ENCODE measurements at places on chromosomes 4 and X. TPM values are rescaled to one million over a fixed set of nuclear protein-coding genes. Genes with fewer than 3 reads are reported as not detected.

The LANCL3 gene
- 0.03 TPM for total RNA-seq

- no peak for DNase-seq
These were observed 84.7 kb upstream of the GPR101 start for GRCh38 chrX:137118536-137118935.

- no peak for DNase-seq
These were observed 182.3 kb downstream of the RPA4 start for GRCh38 chrX:97065973-97066372.

The CENPU gene
- 111 TPM for total RNA-seq

The TBC1D14 gene
- 16.7 TPM for total RNA-seq

DNA sequence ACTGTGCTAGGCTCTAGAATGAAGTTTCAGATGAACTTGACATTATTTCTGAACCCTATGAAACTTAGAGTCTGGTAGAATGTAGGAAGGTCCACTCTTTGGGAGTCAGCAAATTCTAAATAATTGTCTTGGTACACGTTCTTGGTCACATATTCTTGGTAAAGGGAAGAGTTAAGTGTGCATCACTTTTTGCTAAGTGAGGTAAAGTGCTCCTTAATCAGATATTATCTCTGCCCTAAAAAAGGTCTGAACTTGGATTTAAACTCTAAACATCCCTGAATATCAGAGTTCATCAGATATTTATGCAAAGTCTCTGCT is 7.2 kb downstream of the OCIAD2 start:
- no peak for DNase-seq

The DUX4 gene
- not detected for total RNA-seq

The SPARCL1 gene
- not detected for total RNA-seq

The RNF175 gene
- not detected for total RNA-seq

DNA sequence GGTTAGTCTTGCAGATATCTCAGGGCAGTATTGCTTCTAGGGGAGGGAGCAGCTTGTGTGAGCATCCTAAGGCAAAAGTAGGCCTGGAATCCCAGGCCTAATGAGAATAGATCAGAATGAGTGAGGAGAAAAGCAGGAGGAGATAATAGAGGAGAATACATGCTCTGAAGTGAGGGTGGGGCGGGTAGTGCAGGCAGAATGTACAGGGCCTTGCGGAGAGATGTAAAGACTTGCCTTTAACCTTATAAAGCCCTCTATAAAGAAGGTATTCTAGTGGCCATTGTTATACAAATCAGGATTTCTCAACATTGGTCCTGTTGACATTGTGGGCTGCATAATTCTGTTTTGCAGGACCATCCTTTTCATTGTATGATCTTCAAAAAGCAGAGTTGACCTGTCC is 855.3 kb downstream of the PCDH7 start:
- DNase-seq, result no peak

GRCh38 chrX:101274198-101274597 is 16.9 kb downstream of the TAF7L start:
- no peak for DNase-seq

The TMEM31 gene
- not detected for total RNA-seq

DNA sequence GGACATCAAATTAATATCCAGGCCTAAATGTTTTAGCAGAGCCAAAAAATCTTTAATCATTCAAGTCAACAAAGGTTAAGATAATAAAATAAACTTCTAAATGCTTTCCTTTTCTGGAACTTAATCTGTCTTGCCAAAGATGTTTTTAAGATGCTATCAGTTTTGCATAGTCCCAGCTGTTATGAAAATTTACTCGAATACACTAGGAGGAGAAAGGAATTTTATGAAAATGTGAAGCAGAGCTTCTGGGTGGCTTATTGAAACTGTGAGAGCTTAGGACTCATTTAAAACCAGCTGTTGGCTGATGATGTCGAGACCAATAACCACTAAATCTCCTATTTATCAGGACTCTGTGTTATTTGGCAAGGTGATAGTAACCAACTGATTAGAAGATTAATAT is 202.2 kb upstream of the ETNPPL start:
- no peak for DNase-seq

DNA sequence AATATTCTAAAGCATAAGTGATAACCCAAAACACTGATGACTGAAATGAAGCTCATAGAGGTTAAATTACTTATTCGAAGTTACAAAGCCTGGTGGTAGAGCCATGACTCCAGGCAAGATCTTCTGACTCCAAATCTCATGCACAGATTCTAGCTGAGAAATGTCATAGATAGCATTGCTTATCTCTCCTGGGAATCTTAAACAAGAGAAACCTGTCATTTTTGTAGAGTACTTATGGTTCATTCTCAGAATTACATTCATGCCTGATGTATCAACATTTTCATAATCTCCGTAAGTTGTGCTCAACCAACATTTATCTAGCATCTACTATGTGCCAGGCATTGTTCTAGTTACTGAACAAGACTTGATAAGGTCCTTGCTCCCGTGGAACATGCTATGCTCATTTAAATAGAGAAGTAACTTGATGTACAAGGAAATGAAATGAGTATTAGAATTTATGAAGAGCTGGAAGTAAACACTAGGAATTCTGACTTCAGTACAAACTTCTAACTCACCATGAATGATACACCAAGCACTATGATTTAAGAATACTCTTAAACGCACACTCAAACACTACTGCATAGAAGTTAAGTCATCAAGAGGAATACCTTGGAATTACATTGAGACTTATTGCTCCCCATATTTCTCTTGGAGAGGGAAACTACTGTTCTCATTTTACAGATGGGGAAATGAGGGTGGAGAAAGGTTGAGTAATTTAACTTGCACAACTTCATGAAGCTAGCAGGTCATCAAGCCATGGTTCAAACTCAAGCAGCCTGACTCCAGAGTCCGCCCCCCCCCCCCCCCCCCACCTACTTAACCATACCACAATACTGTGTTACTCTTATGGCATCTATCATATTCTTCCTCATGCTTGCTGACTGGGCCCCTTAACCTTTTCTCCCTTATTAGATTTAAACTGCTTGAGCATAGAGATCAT is 45.4 kb downstream of the MBNL3 start:
- no peak for DNase-seq

The FRG2 gene
- not detected for total RNA-seq

The C1QTNF7 gene
- total RNA-seq, result not detected

- no peak for DNase-seq
These were observed 144.5 kb upstream of the DIAPH2 start for GRCh38 chrX:96540111-96540631.

- DNase-seq, result no peak
These were observed 170.0 kb upstream of the FRMPD4 start for GRCh38 chrX:11967986-11968869.

The FAM9B gene
- not detected for total RNA-seq

DNA sequence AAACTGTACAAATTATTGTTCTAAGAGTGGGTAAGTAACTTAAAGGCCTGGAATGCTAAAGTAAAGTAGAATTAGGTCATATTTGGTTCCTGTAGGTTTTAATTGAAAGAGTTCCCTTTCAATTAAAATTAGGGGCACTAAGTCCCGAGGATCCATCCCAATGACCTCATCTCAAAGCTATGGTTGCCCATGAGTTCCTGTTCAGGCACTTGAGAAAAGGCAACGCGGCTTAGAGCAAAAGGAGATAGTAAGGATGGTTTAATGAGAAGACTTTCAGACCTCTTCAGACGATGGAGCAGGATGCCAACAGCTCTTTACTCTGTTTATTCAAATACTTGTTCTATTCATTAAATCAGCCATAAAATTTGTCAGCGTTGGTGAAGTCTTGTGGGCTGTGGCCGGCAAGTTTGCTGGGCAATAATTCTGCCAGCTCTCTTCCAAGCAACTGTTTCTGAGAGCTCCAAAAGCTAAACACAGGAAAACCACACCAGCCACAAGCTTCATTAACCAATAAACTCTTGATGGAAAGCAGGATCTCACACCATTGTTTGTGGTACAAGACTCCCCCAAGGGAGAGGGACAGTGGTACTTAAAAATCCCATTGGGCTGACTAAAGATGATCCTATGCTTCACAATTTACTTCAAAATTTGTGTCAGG is 167.4 kb downstream of the COL4A6 start:
- peak; percentile 42 for DNase-seq

DNA sequence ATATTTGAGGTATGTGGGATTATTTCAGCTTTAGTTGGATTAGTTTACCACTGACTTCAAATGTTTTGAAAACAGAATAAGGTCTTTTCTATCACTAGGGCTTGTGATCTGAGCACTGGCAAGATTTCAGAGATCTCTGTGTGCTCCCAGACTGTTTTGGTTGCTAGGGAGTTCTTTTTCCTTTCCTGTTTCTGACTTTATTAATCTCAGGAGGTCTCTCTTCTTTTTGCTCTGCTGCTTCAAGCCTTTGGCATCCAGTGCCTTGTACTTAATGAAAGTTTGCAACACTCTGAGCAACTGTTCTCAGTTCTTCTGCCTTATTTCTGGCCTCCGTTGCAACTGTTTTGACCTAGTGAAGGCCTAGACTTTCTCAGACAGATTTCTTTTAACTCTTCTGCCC is 32.1 kb upstream of the PAQR3 start:
- no peak for DNase-seq

The OPN1LW gene
- total RNA-seq, result not detected

GRCh38 chrX:15864023-15864422 is 9.4 kb upstream of the AP1S2 start:
- no peak for DNase-seq

DNA sequence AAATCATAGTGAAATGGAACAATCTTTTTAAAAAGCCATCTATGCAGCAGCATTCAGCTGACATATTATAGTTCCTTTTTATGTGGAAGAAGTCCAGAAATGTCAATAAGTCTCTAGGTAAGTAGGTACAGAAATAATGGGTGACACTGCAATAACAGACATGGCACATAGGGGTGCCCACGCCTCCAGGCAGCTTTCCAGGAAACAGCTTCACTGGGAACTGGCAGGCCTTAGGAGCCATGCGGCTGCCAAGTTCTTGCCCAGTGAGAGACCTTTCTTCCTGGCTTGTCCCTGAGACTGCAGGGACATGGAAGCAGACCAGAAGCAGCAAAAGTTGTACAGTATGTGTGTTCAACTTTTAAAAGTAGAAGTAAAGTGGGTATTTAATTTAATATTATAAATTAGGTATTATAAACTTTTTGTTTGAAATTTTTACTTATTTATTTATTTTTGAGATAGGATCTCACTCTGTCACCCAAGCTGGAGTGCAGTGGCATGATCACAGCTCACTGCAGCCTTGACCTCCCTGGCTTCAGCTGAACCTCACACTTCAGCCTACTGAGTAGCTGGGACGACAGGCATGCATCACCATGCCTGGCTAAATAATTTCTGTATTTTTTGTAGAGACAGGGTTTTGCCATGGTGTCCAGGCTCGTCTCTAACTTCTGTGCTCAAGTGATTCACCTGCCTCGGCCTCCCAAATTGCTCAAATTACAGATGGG is 12.1 kb upstream of the ETNPPL start:
- no peak for DNase-seq

GRCh38 chr4:17134100-17134499 is 235.7 kb upstream of the LDB2 start:
- DNase-seq, result no peak

DNA sequence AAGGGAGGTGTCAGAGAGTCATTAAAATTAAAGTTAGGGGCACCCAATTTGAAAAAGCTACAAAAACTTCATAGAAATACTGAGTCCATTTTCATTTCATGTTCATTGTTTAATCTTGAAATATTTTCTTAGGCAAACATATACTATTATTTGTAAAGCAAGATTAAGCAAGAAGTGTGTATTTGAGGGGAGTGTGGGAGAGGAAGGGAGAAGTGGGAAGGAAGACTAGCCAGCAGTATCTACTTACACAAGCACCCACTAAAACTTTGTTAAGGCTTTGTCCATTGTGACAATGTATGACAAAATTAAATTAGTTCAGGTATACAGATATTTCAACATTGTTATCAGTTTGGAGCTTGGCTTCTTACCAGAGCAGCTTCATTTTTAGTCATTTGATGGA is 222.9 kb downstream of the ARHGAP24 start:
- no peak for DNase-seq

GRCh38 chr4:12747154-12747553 is 737.0 kb downstream of the RAB28 start:
- no peak for DNase-seq

- no peak for DNase-seq
These were observed 41.0 kb downstream of the RAI2 start for GRCh38 chrX:17820100-17820499.

DNA sequence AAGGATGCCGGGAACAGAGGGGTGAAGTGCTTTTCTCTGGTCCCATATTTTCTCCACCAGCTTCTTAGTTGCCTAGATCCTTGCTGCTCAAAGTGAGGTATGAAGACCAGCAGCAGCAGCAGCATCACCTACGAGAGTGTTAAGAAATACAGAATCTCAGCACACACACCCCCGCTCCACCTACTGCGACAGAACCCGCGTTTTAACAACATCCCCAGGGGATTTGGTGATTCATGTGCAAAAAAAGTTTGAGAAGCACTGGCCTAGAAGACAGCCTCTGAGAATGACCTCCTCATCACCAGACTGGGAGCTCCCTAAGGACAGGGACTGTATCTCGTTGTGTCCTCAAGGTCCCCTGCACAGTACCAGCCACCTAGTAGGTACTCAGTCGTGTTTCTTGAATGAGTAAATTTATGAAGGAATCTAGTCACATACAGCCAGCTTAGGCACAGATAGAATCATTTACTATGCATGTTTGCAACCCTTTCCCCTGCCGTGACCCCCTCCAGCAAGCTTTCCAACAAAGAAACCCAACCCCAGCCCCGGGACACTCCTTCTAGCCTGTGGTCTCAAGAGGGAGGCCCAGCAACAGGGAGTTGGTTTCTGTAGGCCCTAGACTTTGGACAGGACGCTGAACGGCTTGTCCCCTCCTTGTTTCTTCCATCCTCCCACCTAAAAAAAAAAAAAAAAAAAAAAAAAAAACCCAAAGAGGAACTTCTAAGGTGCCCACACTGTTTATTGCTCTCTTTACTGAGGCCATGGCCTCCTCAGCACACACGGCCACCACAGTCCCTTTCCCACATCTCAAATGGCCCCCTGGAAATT is 21.5 kb downstream of the RTL5 start:
- DNase-seq, result no peak

DNA sequence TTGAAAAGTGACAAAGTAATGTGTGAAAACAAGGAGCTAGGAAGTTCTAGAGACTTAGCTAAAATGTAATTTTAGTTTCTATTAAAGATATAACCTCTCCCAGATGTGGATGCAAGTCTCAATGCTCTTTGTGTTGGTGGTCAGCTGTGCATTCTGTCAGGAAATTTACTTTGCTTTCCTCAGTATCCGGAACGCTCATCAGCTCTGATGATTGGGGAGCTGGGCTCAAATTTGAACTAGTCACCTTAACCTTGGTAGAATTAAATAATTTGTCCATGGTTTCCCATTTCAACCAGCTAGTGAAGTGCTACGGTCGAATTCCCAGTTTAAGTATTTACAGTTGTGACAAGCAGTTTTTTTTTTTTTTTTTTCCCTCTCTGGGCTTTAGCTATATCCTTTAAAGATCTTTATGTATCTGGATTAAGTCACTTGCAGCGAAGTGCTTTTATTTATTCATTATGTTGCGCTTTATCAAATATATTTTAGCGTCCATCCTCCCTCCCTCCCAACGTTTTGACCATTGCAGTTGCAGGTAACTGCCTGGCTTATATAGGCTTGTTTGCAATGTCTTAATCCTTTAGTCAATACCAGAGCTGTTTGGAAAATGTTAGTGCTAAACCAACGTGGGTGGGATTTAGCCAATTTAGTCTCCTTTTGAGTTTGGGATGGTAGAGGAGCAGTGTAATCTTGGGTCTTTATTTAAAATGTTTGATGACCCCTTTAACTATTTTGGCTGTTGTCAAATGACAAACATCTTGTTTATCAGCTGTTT is 2.1 kb downstream of the OGT start:
- no peak for DNase-seq

The TMEM129 gene
- total RNA-seq, result 9.3 TPM

GRCh38 chr4:15390494-15390893 is 37.3 kb upstream of the C1QTNF7 start:
- no peak for DNase-seq
